ENCODE measurements at places on chromosomes 2 and 18.
A peak's percentile ranks its signal among the peaks of the same experiment; 100 is the strongest.

GRCh38 chr2:88296247-88296646, 126.1 kb downstream of the THNSL2 start:
- DNase-seq, result no peak

GRCh38 chr2:111200333-111200881, 79.7 kb downstream of the BCL2L11 start:
- no peak for DNase-seq

DNA sequence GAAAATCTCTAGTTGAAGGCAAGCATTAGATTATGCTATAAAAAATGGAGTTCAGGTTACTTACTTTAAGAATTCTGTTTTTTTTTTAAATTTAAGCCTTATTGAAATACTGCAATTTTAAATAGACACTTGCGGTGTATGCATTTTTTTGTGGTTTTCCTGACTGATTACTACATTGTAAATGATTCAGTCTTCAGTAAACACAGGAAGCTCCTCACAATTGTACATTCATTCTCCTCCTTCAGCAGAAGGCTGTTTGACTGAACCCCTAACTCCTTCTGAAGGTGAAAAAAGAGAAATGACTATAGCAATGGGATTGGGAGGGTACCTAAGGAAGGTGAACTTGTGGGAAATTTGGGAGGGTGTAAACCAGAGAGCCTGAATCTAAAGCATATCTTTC, 136.1 kb downstream of the GCA start:
- no peak for DNase-seq

DNA sequence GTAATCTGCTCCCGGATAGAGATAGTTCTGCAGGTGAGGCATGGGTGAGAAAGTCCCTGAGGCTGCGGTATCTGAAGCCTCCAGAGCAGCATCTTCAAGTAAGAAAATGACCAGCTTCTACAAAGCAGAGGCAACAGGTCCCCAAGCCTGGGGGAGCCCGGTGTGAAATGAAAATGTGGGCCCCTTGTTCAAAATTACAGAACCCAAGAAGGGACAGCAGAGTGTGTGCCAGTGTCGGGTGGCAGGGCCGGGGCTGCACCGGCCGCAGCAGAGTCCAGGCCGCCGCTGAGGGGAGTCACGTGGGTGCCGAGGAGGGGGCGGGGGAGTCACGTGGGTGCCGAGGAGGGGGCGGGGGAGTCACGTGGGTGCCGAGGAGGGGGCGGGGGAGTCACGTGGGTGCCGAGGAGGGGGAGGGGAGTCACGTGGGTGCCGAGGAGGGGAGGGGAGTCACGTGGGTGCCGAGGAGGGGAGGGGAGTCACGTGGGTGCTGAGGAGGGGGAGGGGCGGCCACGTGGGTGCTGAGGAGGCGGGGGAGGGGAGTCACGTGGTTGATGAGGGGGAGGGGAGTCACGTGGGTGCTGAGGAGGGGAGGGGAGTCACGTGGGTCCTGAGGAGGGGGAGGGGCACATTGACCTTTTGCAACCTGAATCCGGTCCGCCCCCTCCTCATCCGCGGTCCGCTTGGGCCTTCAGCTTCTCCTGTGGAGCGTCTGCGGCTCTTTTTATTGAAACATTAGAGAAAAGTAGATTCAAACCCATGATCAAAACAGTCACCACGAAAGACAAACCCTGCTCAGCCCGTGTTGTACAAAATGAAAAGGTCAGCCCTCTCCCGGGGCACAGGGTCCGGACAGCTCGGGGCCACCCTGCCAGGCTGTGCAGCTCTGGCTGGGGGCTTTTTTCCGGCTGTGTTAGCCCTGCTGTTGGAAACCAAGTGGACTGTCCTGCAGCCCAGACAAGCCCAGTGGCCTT, 10.4 kb downstream of the COLEC11 start:
- DNase-seq, result no peak

DNA sequence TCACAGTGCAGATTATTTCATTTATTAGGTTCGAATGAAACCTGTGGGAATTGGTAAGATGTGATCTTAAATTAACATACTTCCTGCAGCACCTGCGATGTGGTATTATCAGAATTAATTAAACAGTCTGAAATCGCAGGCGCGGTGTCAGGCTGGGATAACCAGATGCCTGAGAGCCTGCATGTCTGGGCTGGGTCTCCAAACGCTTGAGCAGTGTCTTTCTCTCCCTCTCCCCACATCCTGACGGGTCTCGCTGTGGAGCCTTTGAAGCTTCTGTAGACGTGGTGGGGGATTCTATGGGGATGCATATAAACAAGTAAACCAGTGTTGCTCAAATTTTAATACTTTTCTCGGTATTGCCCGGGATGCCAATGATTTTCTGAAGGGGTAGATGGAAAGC, 366.2 kb upstream of the SPRED2 start:
- no peak for DNase-seq

GRCh38 chr2:119659601-119660342, 19.2 kb upstream of the TMEM177 start:
- DNase-seq, result peak; percentile 23

- DNase-seq, result no peak
These were observed 59.4 kb downstream of the STEAP3 start for GRCh38 chr2:119282996-119283511.

Data from activated gamma-delta T cell treated with Interleukin-2 at 50 U/mL for 16 hours (primary cell).